ENCODE measurements at places on chromosomes 3 and 15.

- no peak for DNase-seq
These were observed 749 bp downstream of the RAB8B start for GRCh38 chr15:63189941-63190768.

DNA sequence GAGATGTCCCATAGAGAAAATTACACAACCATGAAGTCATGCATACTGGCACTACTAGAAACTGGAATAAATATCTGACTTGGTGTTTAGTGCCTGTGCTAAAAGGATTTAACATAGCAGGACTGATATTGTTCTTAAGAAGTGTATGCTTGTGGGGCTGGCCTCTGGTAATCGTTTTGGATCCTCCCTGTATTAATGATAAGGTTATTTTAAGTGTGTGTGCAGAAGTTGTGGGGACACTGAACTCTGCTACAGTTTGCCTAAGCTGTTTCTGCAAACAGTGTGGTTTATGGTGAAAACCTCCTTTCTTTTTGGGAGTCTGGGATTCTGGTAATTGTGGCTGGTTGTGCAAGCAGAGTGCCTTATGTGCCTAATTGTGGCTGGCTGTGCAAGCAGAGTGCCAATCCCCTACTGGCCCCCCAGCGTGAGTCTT, 120.8 kb downstream of the CLASP2 start:
- DNase-seq: no peak

DNA sequence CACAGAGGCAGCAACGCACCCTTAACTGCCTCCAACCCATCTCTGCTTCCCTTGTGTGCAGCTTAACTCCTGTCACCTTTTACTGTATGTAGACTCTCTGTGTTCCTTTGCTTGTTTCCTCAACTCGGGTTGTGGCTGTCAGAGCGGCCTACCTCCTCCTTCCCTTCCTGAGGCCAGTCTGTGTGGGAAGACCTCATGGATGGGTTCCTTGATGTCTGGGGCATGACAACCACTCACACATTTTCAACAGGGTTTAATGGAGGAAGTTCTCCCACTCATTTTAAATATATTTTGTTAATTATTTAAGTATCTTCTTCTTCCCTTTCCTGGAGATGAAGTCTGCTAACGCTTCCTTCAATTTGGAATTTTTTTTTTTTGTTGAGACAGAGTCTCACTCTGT, 1.8 kb upstream of the CSPG5 start:
- no peak for DNase-seq

- no peak for DNase-seq
These were observed 345.3 kb downstream of the CHST2 start for GRCh38 chr3:143464850-143465249.

GRCh38 chr3:1883534-1883933, 215.1 kb upstream of the CNTN4 start:
- no peak for DNase-seq

All from stimulated activated CD4-positive, alpha-beta T cell treated with anti-CD3 and anti-CD28 coated beads, Interleukin-4, amount 100 ng/mL, for 4 hours (primary cell).